ENCODE measurements at places on chromosomes 3 and 15.

- no peak for DNase-seq
Observed at GRCh38 chr3:134711284-134711683, 60.5 kb upstream of the KY start.

- no peak for DNase-seq
Observed at GRCh38 chr3:12729051-12729651, 29.9 kb downstream of the TMEM40 start.

- DNase-seq, result no peak
Observed at GRCh38 chr3:114420072-114420471, 126.2 kb downstream of the TIGIT start.

GRCh38 chr15:43893956-43894355, 67.2 kb downstream of the WDR76 start:
- no peak for DNase-seq

DNA sequence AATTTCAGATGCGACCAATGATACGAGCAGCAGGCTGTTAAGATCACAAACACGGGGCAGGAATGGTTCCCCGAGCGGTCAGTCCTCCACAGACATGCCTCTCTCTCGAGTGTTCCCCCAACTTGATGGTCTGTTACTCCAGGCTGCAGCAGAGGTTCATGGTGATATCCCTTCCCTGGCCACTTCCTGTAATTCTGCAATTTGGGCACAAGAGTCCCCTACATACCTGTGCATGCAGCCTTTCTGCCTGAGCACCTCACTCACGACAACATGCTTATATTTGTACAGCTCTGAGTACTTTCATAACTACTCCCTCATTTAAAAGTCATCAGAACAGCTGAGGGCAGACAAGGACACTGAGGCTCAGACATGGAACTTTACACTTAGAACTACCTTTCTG, 408.1 kb upstream of the NR2F2 start:
- DNase-seq, result no peak

- DNase-seq, result no peak
Observed at GRCh38 chr15:59553879-59554735, 57.5 kb upstream of the GCNT3 start.

DNA sequence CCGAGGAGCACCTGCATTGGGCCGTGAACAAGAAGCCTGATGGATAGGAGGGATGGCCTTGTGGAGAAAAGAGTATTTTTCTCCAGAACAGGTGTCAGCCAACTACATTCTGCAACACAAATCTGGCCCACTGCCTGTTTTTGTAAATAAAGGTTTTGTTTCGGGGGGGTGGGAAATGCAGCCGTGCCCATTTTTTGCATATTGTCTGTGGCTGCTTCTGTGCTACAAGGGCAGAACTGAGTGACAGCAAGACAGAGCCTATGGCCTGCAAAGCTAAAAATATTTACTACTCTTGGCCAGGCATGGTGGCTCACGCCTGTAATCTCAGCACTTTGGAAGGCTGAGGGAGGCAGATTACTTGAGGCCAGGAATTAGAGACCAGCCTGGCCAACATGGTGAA, 95.9 kb upstream of the AKAP13 start:
- no peak for DNase-seq

All from stimulated activated naive B cell treated with anti-CD40 and anti-IgM and Interleukin-4, amounts not matched to agents 10 μg/mL and 1 μg/mL and 100 μg/mL, for 72 hours (primary cell).